ENCODE measurements at places on chromosomes 13 and 19.

DNA sequence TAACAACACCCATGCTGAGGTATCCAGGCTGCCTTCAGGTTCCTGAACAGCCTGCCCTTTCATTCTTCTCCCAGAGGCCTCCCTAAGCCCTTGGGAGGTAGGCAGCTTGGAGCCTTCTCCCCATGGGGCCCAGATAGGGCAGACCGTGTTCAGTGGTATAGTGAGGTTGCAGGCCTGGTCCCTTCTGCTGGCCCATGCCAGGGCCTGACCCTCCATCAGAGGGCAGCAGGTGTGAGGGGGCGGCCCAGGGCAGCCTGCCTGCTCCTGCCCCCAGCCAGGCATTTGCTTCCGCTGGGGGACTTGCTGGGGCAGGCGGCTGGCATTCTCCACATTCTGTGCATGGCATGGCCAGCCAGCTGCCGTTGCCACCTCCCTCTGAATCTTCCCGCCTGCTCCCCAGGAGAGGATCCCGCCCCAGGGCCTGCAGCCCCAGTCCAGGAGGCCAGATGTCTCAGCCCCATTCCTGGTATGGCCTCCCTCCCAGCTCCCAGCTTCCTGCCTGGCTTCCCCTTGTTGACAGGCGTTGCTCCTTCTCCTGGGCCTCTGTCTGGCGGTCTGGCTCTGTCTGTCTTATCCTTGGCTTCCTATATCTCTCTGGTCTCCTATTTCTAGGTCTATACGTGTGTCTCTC is 8.9 kb downstream of the CIC start:
- DNase-seq = no peak

DNA sequence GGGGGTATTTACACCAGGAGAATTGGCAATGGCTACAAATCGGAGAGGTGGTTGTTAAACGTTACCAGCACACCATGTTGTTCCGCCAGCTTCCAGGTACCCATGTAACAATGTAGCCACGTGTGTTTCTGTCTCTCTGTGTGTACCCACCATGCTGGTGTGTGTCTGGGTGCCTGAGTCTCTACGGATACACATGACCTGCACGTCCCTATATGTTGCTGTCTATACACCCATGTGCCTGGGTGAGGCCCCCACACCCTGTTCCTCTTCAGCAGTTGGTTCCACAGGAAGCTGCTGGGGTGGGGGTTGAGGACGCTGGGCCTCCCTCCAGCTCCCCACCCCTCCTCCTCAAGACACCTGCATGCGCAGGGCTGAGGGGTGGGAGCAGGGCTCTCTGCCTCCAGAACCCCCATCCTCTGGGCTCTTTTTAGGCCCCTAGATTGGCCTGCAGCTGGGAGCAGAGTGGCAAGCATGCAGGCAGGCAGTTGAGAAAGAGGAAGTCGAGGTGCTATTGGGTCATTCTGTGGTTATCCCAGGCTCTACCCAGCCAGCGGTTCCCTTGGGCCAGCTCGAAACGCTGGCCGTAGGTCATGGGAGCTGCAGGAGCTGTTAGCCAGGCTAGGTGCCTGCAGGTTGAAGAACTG is at the start of gene ARHGEF18:
Gene ARHGEF18, plus strand, starts transcription at position 351 of the 644 bp plus-strand sequence. CDS start 13,954 bp downstream, outside the sequence.
- DNase-seq = peak; percentile 43

GRCh38 chr19:17240062-17240752 is 5.5 kb downstream of the NR2F6 start:
- no peak for DNase-seq

DNA sequence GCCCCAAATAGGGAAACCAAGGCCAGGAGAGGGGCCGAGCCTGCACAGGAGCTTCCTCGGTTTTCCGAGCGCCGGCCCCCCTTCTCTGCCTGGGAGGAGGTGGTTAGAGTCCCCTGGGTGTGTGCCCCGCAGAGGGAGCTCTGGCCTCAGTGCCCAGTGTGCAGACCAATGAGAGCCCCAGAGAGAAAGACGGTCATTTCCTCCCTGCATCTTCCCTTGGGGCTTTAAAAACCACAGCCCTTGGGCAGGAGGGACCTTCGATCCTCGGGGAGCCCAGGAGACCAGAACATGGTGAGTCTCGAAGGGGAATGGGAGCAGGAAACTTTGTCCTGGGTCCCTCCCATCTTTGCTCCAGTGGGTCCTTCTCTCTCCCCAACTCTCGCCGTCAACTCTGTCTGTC is at the start of gene C5AR1:
Gene C5AR1, plus strand, starts transcription at position 254 of the 400 bp plus-strand sequence. Its CDS starts 35 bp downstream, at position 289.
- no peak for DNase-seq

DNA sequence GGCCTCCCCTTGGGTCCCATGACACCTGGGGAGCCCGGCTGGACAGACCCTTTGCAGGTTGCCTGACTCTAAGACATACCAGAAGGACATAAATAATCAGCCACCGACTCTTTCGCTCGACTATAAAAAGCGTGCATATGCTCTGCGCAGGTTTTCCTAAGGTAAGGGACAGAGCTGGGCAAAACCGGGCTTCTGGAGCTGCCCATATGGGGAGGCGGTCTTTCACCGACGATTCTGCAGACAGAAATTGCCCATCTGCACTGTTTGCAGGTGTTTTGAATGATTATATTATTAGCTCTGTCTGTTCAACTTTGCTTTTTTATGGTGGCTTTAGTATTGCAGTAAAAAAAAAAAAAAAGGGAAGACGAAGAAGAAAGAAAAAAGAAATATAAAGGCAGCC is 347.2 kb downstream of the TSHZ3 start:
- DNase-seq = no peak

DNA sequence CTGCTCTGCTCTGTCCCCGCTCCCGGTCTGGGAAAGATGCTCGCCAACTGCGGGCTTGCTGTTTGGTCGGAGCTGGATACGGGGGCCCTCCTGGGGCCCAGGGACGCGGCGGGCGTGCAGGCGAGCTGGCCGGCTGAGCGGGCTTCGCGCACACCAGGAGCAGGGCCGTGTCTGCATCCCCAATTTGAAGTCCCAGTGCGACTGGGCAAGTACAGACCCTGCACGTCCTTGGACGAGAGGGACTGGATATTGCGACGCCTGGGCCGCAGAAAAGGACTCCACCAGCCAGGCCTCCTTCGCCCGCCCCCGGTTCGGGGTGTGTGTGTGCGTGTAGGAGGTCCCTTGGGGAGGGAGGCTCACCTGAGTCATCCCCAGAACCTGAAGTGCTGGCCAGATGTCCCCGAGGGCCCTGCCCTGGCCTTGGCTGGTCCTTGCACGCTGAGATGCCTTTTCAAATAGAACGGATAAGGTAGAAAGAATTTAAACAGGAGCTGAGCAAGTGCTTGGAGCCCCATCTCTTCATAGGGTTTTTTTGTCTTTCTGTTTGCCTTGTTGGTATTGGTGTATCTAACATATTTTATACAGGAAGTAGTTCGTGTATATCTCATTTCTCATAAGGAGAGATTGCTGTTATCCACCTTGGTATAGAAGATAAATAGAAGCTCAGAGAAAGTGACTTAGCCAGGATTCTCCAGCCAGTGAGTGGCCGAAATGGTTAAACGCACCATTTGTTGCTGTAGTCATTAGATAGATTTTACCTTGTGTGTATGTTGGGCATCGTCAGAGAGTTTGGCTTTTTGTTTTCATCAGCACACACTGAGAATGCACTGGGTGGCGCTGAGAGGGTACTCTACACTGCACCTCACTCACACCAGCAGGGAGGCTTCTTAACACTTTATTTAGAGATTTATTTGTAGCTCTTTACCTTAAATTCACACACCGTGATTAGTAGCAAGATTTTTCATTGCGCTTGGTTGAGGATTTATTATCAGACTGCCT is 1.1 kb downstream of the NAXD start:
- no peak for DNase-seq

DNA sequence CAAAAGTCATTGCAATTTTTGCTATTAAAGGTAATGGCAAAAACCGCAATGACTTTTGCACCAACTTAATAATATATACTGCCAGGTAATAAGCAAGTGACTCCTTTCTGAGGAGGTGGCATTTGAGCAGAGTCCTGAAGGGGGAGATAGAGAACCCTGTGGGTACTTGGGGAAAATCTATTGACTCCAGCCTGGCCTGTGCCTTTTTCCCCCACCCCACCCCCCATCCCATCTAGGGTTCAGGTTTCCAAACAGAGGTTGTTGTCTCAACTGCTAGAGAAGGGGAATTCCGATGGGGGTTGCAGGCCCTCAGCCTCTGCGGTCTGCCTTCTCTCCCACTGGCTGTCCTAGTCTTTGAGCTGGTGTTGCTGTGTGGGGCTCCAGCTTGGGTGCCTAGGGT is 11.5 kb downstream of the S1PR2 start:
- no peak for DNase-seq

GRCh38 chr13:20923272-20923671 is 20.7 kb upstream of the XPO4 start:
- DNase-seq = no peak

GRCh38 chr19:695352-695949 is at the start of gene PRSS57:
Gene PRSS57 (minus strand): TSS chr19:695452. CDS start chr19:695430, 22 bp downstream.
- no peak for DNase-seq

DNA sequence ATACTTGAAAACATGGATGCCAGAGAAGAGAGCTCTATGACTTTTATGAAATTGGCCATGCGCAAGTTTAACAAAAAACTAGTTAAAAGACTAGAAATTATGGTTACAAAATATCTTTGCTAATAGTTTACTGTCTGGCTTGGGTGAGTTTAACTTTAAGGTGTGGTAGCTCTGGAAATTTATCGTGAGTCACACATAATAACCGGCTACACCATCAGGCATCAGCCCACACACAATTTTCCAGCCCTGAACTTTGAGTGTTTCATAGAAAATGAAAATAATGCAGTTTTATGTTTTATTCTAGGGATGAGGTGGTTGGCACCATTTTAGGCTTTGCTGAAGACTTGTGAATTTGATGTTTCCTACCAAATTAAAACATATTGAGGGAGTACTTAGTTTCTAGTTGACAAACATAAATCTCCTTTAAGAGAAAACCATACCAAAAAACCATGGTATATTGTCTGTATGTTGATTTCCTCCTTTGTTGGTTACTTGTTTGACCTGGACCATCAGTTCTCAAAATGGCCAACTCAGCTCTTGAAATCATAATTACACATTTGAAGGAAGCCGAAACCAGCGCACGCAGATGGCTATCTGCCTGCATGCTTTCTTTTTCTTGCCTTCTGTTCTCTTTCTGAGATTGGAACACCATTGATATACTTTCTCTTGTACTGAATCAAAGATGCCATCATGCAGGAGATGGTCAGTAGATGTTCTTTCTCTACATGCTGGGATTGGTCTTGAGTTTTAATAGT is 125.1 kb downstream of the AKAP11 start:
- DNase-seq = no peak

- DNase-seq = no peak
These were observed at the start of gene CNN1 for GRCh38 chr19:11538232-11539036. Gene CNN1 (plus strand): TSS chr19:11538851. CDS start chr19:11538928, 77 bp downstream.

DNA sequence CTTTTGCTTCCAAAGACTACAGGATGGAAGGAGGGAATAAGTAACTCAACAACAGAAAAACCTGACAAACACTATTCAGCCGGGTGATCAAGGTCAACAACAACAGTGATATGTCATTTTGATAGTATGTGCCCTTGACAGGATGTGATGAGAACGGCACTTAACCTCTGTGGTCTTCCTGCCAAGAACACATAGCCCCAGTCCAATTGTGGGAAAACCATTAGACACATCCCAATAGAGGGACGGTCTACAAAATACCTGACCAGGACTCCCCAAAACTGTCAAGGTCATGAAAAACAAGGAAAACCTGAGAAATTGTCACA is 43.1 kb upstream of the AMER2 start:
- DNase-seq = no peak

GRCh38 chr19:815775-816499 is 5.8 kb downstream of the PLPPR3 start:
- no peak for DNase-seq

DNA sequence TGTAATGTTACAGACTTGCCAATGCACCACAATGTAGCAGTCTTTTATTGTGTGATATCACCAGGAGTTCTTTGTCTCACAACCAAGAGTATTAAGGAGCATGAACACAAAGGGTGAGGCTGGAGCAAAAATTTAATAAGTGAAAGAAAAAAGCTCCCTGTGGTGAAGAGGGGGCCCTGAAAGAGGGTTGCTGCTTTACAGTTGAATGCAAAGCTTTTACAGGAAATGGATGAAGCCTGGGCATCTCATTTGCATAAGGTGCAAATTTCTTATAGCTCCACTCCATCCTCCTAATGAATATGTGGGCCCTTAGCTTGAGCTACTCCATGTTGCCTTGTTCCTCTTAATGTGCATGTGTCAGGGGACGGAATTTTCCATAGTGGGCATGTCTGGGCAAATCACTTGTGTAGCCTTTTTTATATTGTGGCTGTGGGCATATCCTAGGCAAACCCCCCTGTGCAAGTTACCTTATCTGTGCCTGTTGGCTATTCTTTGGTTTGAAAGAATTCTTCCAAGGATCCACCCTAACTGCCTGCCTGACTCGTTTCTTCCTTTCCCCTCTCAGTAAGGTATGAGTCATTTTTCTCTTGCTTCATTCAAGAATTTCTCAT is 45.3 kb upstream of the TRPC4 start:
- DNase-seq = no peak

- no peak for DNase-seq
These were observed 101.1 kb downstream of the DLEU7 start for GRCh38 chr13:50742353-50742752.

DNA sequence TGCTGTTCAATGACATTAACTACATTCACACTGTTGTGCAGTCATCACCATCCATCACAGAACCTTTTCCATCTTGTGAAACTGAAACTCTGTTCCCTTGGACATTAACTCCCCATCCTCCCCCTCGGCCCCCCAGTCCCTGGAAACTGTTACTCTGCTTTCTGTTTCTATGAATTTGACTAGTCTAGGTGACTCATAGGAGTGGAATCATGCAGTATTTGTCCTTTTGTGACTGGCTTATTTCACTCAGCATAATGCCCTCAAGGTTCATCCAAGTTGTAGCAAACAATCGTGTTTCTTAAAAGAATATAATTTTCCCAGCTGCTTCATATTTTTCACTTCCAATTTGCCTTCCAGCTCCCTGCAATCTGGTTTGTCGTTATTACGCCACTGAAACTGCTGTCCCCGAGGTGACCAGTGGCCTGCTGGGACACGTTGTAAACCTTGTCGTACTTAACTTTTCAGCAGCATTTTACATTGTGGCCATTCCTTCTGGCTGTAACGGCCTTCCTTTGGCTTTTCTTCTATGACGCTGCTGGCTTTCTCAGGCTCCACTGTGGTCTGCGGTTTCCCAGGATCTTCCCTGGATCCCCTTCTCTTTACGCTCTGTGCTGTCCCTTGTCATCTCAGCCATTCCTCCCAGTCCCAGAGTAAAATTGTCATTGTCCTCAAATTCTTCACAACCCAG is 74.0 kb downstream of the DHRS12 start:
- DNase-seq = no peak

- DNase-seq = no peak
These were observed at the start of gene PROZ for GRCh38 chr13:113157929-113158747. Gene PROZ (plus strand): TSS chr13:113158648. CDS start chr13:113158661, 13 bp downstream.

DNA sequence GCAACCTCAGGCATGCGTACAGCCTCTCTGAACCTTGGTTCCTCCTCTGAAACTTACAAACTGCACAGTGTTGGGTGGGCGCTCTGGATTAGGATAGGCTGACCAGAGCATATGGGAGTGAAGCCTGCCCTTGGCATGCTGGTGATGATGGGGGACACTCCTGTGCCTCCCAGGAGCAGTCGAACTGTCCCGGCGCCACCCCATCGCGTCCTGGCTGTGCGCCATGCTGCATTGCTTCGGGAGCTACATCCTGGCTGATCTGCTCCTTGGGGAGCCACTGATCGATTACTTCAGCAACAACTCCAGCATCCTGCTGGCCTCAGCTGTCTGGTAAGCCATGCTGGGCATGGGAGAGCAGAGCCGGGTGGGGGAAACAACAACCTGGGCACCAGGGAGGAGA is 18.9 kb downstream of the TMEM38A start:
- DNase-seq = no peak
